CD4-positive, alpha-beta T cell treated with Interleukin-6 at 100 ng/mL for 8 hours (primary cell): ENCODE measurements at places on chromosomes 3 and 15.
A peak's percentile ranks its signal among the peaks of the same experiment; 100 is the strongest.

DNA sequence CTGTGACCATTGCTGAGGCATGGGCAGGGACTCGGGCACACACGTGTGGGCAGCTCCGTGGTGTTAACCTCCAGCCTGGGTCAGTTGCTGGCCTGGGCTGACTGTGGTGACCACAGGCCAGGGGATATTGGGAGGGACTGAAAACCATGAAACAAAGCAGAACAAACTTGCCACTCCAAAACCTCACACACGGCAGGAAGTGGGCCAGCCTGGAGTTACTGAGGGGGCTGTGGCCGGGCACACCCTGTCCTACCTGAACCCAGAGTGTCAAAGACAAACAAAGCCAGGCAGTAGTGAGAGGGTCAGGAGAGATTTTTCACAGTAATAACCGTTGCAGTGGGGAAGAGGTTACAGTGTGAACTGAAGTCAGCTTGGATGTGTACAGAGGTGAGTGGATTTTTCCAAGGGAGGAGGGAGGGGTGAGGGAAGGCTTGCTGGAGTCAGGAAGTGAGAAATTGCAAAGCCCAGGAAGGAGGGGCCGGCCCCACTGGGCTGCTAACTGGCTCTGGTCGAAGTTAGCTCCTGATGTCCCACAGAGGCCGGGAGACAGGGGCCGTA lies 40.0 kb upstream of the ATP10A start:
- no peak for DNase-seq

DNA sequence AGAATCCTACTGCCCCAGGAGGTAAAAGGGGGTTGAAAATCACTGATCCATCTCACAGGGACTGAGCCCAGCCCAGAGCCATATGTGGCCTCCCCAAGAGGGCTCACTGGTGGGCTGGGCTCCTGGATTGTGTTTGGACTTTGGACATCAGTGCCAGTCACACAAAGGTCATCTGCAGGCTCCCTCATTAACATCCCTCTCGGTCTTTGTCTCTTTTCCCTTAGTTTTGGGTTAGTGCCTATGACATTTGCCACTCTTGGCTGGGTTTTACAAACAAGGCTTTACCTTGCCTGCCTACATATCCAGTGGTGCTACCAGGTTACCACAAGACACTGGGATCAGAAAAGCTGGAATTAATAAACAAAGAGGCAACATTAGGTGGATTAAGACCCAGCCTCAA lies 27.9 kb downstream of the IFT122 start:
- DNase-seq: no peak

DNA sequence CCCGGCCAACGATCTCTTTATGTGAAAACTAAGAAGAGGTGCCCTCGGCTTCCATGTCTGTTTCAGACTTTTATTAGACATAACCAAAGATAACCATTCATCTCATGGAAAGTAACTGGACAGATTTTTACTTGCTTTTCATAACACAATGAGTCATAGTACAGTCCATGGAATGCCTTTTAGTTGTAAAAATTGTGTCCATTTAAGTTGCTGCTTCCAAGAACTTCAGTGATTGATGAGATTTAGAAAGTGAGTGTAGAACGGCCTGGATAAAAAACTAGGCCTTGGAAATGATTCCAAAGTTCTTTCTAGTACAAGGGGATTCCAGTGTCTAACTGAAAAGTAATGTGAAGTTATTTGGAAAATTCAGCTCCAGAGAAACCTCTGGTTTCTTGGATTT lies 10.8 kb downstream of the EIF2AK4 start:
- no peak for DNase-seq

- no peak for DNase-seq
Measured at GRCh38 chr3:13535905-13536304, 13.0 kb upstream of the FBLN2 start.

- DNase-seq: no peak
Measured at GRCh38 chr3:43895573-43895972, 204.8 kb downstream of the ABHD5 start.

GRCh38 chr3:74267131-74267530 lies 347.3 kb downstream of the CNTN3 start:
- no peak for DNase-seq

DNA sequence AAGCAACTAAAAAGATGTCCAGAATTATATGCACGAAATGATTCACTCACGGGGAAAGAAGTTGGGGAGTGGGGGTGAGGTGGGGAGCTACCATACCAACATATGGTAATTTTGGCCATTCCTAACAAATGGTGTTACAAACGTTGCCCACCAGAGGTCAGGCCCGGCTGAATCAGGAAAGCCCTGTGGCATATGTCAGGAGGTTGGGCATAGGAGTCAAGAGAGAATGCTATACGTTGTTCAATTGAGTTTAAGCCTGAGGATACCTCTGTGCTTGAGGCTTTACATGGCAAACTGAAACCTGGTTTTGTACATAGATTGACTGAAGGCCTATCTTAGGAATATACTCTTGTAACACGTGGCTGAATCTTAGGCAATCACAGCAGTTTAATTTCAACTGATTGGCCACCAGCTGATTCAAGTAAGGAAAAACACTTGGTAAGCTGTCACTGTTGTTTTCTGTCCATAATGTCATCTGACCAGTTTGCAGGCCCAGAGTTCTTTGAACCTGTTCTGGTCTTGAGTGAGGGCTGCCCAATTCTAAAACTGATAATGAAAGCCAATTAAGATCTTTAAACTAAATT lies 23.4 kb upstream of the SLC2A2 start:
- peak; percentile 5 for DNase-seq
